NCI-H2029 (cell line): ENCODE measurements at places on chromosomes 4 and X.

GRCh38 chr4:11675051-11675800 is 246.5 kb upstream of the HS3ST1 start:
- DNase-seq = no peak

GRCh38 chrX:49041744-49042580 is 1.2 kb downstream of the TFE3 start:
- no peak for DNase-seq

DNA sequence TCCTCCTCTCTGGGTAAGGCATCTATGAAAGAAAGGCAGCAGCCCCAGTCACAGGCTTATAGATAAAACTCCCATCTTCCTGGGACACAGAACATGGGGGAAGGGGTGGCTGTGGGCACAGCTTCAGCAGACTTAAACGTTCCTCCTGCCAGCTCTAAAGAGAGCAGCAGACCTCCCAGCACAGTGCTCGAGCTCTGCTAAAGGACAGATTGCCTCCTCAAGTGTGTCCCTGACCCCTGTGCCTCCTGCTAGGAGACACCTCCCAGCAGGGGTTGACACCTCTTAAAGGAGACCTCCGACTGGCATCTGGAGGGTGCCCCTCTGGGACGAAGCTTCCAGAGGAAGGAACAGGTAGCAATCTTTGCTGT is 89.9 kb downstream of the EFHC2 start:
- no peak for DNase-seq

GRCh38 chrX:115650449-115650848 is 89.5 kb downstream of the PLS3 start:
- DNase-seq = no peak

DNA sequence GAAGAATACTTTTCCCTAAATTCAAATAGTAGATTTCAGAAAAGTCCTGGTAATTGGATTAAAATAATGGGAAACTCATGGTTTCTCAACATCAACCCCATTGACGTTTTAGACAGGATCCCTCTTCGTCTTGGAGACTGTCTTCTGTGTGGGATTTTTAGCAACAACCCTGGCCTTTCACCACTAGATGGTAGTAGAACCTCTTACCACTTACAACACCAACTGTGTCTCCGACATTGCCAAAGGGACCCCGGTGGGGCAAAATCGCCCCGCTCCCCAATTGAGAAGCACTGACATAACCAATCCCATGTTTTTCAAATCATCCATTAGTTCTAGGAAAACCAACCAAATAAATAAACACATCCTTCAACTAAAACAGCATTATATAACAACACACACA is 16.9 kb upstream of the ANOS1 start:
- DNase-seq = no peak

GRCh38 chrX:39418731-39419638 is 617.7 kb downstream of the MID1IP1 start:
- no peak for DNase-seq

- DNase-seq = no peak
Measured at GRCh38 chr4:128039568-128039967, 21.5 kb upstream of the LARP1B start.

GRCh38 chr4:75255261-75255660 is 258.9 kb downstream of the RCHY1 start:
- no peak for DNase-seq

GRCh38 chr4:168679397-168679796 is 182.5 kb downstream of the PALLD start:
- DNase-seq = no peak

GRCh38 chr4:163534056-163534455 is 39.6 kb downstream of the TMA16 start:
- DNase-seq = no peak

DNA sequence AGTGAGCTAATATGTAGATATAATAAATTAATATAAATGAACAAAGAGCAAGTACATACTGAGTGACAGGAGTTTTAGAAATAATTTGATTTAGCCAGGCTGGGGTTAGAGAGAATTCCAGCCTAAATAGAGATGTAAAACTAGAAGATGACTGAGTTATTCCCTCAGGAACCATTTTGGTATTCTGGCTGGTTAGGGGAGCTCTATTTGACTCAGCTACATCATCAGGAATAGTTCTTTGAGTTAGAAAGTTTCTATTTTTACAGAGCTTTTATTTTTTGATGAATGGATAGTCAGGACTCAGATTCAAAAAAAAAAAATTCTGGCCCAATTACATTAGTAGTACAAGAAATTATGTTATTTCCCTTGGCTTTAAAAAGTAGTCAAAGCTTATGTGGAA is 180.4 kb upstream of the MID1 start:
- no peak for DNase-seq

DNA sequence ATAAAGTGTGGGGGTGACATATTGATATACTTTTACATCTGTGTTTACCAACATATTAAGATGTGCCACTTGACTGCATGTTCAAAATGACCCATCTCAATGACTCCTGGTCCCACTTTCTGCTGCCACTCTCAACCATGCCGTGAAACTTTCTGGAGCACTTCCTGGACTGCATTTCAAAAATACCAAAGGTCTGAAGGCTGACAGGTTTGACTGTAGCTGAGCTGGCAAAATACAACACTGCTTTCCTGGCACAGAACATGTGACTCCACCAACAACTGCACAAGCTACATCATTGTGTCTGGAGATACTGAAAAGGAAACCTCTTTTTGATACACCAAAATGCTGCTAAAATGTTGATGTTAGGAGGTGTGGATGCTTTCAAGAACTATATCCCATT is 184.8 kb downstream of the UNC5C start:
- DNase-seq = no peak

GRCh38 chr4:65391814-65392213 is 278.5 kb downstream of the EPHA5 start:
- no peak for DNase-seq

DNA sequence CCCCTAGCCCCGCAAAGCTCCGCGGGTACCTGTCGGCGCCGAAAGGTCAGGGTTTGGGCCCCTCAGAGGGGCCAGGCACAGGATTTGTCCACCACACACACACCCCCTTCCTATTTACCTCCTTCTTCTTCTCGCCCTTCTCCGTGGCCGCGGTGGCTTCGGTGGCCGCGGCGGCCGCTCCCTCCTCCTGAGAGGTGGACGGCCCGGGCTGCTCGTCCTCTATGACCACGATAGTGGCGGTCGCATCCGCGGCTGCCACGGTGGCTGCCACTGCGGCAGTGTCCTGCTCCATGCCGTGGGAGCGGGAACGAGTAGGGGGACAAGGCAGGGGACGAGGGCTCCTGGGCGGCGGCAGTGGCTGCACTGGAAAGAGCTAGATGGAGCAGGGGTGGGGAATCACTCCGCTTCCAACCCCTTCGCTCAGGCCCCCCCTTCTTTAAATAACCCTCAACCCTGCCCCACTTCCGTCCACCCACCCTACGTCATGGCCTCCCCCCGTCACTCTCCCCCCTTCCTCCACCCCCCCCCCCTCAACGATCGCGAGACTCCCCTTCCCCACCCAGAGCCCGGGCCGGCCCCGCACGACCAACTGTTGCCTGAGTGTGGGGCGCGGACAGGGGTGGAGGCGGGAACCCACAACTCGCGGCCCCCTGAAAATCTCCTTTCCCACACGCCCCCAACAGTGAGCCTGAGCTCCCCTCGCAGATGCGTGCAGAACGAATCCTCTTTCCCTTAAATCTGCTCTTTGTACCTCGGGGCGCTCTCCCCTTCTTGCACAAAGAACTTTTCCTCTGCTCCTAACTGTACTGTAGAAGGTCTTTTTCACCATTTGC is at the start of gene SMARCA1:
SMARCA1 (minus strand) TSS at position 412 of the 833 bp plus-strand sequence; CDS start at position 292, 120 bp downstream.
- DNase-seq = no peak

- DNase-seq = no peak
Measured at GRCh38 chr4:99853190-99853589, 36.6 kb downstream of the DAPP1 start.

- no peak for DNase-seq
Measured at GRCh38 chr4:159823743-159824142, 720.9 kb downstream of the RAPGEF2 start.

- DNase-seq = no peak
Measured at GRCh38 chr4:172826346-172826745, 342.3 kb upstream of the GALNT7 start.

- no peak for DNase-seq
Measured at GRCh38 chr4:61485056-61485455, 284.9 kb downstream of the ADGRL3 start.

GRCh38 chr4:157076578-157076947 is 613 bp downstream of the GLRB start:
- DNase-seq = peak; percentile 6

GRCh38 chr4:182925298-182925757 is 8.1 kb upstream of the DCTD start:
- peak; percentile 19 for DNase-seq

DNA sequence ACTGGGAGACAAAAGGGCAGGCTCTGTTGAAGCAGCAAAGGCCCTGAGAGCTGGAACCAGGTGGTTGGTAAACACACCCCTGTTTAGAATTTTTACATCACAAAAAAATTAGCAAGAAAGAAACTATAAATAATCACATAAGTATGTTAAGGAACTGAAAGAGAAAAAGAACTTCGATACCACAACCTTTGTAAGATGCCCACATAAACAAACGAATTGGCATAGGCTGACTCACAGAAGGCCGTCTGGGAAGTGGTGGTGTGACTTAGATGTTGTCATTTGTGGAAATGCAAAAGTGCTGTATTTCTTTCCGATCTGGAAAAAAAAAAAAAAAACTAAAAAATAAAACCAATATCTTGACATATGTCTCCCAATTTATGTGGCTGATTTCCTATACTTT is 235.1 kb downstream of the USP46 start:
- no peak for DNase-seq

GRCh38 chr4:13766761-13767540 is 139.4 kb upstream of the BOD1L1 start:
- no peak for DNase-seq

DNA sequence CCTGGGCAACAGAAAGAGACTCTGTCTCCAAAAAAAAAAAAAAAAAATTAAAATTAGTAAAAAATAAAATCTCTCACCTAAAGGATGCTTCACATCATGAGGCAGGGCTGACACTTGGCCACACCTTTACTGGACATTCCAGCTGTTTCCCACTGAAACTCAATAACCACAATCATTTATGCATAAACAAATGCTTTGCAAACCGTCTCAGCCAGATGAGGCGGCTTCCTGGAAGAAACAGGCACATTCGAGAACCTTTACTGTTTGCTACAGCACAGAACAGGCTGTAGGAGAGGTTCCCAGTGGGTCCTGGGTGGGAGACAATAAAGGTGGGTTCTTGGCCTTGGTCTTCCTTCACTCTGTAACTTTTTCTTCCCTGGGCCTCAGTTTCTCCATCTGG is 10.9 kb upstream of the TBC1D14 start:
- no peak for DNase-seq

DNA sequence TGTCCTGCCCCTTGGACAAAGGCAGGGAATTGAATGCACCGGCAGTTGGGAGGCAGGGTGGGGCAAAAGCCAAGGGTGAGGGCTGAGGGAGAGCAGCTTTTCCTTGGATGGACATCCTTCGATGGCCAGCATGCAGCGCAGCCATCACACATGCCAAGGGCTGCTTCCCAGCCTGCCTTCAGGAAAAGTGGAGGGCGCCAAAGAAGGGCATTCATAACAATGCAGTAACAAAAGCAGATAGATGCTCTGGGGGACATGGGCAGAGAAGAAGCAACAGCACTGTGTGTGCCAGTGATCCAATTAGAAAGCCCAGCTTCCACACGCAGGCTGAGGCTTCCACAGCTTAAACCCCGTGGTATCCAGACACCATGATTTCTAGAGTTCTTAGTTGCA is 71.5 kb downstream of the TSPAN5 start:
- DNase-seq = no peak

GRCh38 chr4:144499777-144500176 is 146.2 kb upstream of the HHIP start:
- no peak for DNase-seq

DNA sequence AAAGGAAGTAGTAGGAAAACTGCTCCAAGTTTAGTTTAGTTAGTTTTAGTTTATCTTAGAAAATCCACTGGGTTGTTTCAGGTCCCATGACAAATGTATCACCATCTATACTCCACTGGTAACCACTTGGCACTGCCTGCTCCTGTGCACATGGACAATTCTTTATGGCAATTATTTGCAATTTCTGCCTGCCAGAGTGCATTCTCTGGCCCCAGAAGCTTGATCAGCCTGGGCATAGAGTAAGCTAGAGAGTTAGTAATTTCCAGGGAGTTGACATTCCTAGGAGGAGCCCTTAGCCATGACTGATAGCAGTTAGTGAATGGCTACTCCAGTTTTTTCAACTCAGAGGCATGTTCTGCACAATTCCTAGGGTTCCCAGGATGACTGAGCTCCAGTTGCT is 203.2 kb upstream of the FGF13 start:
- DNase-seq = no peak

DNA sequence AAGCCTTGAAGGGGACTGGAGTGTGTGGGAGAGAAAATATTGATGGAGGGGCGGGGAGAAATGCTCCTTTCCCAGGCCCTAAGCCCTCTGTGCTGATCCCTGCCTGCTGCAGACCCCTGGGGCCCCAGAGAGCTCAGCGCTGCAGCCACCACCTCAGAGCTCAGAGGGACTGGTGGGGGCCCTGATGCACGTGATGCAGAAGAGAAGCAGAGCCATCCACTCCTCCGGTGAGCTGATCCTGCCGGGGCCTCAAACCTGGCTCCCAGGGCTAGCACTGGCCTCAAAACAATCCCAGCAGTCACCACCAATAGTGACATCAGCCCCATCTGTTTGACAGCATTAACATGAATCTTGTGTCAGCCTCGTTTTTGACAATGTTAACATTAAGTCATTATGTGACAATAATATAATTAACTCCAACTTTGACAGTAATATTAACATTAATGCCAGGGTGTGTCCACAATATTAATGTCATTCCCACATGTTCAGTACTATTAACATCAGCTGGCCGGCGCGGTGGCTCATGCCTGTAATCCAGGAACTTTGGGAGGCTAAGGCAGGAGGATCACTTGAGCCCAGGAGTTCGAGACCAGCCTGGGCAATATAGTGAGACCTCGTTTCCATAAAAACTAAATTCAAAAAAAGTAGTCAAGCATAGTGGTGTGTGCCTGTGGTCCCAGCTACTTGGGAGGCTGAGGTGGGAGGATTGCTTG is 5.8 kb downstream of the WAS start:
- DNase-seq = no peak

GRCh38 chr4:84498203-84498934 is 723 bp downstream of the NKX6-1 start:
- no peak for DNase-seq

GRCh38 chr4:27217261-27217769 is 356.7 kb downstream of the STIM2 start:
- no peak for DNase-seq

GRCh38 chr4:88981993-88982392 is 75.0 kb downstream of the FAM13A start:
- DNase-seq = no peak

DNA sequence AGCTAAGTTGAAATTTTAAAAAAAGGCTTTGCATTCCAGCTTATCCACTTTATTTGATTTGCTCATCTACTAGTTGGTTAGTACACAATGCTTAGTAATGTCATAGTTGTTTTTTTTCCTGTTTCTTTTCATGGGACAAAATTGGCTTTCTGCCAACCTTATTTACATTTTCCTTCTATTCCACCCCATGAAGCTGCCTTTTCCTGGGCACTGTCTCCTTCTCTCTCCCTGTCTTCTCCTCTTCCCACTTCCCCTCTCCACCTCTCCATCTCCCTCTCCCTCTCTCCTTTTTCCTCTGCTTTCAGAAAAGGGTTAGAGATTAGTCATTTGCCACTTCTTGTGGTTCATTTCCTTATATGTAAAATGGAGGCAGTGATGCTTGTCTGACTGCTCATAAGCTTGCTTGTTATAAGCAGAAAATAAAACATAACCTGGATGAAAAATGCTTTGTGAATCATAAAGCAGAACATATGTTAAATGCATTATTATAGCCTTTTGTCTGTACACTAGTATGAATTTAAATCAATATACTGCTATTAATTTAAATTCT is 181.9 kb downstream of the CEP135 start:
- DNase-seq = peak; percentile 52
